ENCODE measurements at places on chromosomes 16 and 17. TPM values are rescaled to one million over a fixed set of nuclear protein-coding genes. Genes with fewer than 3 reads are reported as not detected.

MFAP4 gene
- 37.7 TPM for total RNA-seq

NAA38 gene
- 49.7 TPM for total RNA-seq

KRTAP9-8 gene
- not detected for total RNA-seq

ASPSCR1 gene
- 51.7 TPM for total RNA-seq

ABCA8 gene
- not detected for total RNA-seq

CDH16 gene
- not detected for total RNA-seq

ELOB gene
- total RNA-seq = 183 TPM

ASB16 gene
- not detected for total RNA-seq

EPN2 gene
- 45.2 TPM for total RNA-seq

DNA sequence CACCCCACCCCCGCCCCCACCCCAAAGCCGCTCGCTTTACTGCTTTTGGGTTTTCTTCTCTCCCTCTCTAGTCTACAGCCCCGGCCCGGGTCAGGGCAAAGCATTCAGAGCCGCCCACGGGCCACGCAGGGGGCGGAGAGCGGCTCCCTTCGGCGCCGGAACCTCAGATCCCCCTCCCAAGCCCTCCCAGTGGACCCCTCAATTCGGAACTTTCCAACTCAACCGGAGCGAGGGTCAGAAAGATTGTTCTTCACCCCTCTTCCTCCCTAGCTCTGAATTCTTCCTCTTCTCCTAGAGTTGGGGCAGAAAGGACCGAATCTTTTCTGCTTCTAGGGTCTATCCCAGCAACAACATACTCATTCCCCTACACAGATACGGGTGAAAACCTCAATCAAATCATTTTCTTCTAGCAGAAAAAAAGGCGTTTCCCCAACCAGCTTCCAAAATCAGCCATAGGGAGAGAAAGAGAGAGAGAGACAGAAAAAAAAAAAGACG, 1.0 kb downstream of the HOXB2 start:
- H3K27ac ChIP-seq = peak overlapping the region; percentile 82
- H3K4me1 ChIP-seq = peaks cover 12% of the 10 kb centered on the region
- DNase-seq = no peak
- H3K4me3 ChIP-seq = peak overlapping the region; percentile 93
- no peaks in the 10 kb centered on the region for H3K36me3 ChIP-seq

- peaks cover 2% of the 10 kb centered on the region for H3K27me3 ChIP-seq
- H3K4me1 ChIP-seq = peaks cover 6% of the 10 kb centered on the region
- no peak overlapping the region for H3K4me3 ChIP-seq
- no peak overlapping the region for H3K27ac ChIP-seq
- peaks cover 4% of the 10 kb centered on the region for H3K36me3 ChIP-seq
These were observed 2.4 kb downstream of the OSGIN1 start for GRCh38 chr16:83955218-83956130.

- H3K27me3 ChIP-seq = peaks cover 10% of the 10 kb centered on the region
- DNase-seq = no peak
These were observed 111.8 kb downstream of the NTN1 start for GRCh38 chr17:9132944-9133610.

- no peaks in the 10 kb centered on the region for H3K36me3 ChIP-seq
- peak overlapping the region; percentile 70 for H3K27ac ChIP-seq
- H3K4me3 ChIP-seq = peak overlapping the region; percentile 37
- H3K4me1 ChIP-seq = peaks cover 35% of the 10 kb centered on the region
- H3K27me3 ChIP-seq = peaks cover 8% of the 10 kb centered on the region
These were observed 38.9 kb downstream of the MRPS23 start for GRCh38 chr17:57810721-57811637.

- H3K36me3 ChIP-seq = no peaks in the 10 kb centered on the region
- peaks cover 2% of the 10 kb centered on the region for H3K27me3 ChIP-seq
- no peak for DNase-seq
- no peak overlapping the region for H3K4me3 ChIP-seq
These were observed 55.9 kb downstream of the MFSD11 start for GRCh38 chr17:76793775-76794174.

GRCh38 chr17:16027708-16028584, 28.3 kb downstream of the TTC19 start:
- no peak overlapping the region for H3K27ac ChIP-seq
- H3K27me3 ChIP-seq = no peaks in the 10 kb centered on the region
- H3K4me1 ChIP-seq = no peaks in the 10 kb centered on the region
- H3K36me3 ChIP-seq = peaks cover 5% of the 10 kb centered on the region
- no peak overlapping the region for H3K4me3 ChIP-seq
- DNase-seq = no peak

DNA sequence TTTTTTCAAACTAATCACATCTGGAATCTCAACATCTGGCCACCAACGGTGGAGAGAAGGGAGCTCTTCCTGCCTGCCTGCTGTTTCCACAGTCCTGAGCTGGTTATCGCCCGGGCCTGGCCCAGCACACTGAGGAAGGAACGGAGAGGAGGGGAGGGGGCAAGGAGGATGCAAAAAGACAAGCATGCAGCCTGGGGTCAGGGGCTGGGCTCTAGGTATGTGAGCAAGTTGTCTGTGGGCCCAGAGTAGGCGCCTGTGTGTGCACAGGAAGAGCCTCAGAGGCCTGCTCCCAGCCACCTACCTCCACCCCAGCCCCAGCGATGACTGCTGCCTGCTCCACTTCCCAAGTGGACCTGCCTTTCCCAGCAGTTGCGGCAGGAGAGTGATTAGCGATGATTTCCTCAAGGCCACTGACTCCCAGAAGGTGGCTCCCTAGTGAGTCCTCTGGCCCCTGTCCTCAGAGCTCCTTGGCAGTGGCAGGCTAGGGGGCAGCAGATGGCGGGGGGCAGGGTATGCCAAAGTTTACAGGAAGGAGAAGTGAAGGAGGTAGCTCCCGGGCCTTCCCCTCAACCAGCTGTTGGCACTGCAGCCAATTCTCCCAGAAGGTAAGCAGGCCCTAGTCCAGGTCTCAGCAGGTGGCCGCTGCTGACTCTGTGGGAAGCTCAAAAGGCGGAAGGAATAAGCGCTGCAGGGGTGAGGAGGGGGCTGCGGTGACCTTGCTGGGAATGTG, 27.0 kb upstream of the RASD1 start:
- peak; percentile 14 for DNase-seq
- H3K27me3 ChIP-seq = peaks cover 1% of the 10 kb centered on the region
- peaks cover 25% of the 10 kb centered on the region for H3K4me1 ChIP-seq
- H3K36me3 ChIP-seq = no peaks in the 10 kb centered on the region
- H3K27ac ChIP-seq = no peak overlapping the region

DNA sequence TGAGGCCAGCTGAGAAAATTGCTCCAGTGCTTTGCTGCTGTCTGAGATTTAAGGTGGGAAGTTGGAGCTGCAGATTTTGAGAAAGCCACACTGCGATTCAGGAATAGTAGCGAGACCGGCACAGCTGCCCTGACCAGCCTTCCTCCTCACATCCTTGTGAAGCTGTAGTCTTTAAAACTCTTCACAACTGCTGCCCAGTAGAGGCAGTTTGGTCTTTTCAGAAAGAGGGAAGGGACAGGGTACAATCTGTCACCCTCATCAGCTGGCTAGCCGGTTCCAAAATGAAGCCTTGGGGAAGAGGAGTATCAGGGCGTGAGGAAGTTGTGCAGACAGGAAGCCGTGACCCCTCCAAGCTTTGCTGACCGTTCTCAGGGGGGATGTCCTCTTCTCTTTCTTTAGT, 195.3 kb downstream of the MSI2 start:
- no peak overlapping the region for H3K4me3 ChIP-seq
- H3K27me3 ChIP-seq = peaks cover 12% of the 10 kb centered on the region
- no peak overlapping the region for H3K27ac ChIP-seq
- H3K36me3 ChIP-seq = peaks cover 4% of the 10 kb centered on the region
- peaks cover 16% of the 10 kb centered on the region for H3K4me1 ChIP-seq

DNA sequence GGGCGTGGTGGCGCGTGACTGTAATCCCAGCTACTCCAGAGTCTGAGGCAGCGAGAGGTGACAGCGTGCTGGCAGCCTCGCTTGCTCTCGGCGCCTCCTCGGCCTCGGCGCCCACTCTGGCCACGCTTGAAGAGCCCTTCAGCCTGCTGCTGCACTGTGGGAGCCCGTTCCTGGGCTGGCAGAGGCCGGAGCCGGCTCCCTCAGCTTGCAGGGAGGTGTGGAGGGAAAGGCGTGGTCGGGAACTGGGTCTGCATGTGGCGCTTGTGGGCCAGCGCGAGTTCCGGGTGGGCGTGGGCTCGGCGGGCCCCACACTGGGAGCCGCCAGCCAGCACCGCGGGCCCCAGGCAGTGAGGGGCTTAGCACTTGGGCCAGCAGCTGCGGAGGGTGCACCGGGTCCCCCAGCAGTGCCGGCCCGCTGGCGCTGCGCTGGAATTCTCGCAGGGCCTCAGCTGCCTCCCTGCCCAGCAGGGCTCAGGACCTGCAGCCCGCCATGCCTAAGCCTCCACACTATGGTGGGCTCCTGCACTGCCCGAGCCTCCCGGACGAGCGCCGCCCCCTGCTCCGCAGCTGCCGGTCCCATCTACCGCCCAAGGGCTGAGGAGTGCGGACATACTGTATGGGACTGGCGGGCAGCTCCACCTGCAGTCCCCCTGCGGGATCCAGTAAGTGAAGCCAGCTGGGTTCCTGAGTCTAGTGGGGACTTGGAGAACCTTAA, 1093.3 kb upstream of the CDH8 start:
- H3K27ac ChIP-seq = no peak overlapping the region
- no peaks in the 10 kb centered on the region for H3K36me3 ChIP-seq
- DNase-seq = no peak

GRCh38 chr16:83958137-83958845, 5.3 kb downstream of the OSGIN1 start:
- peaks cover 6% of the 10 kb centered on the region for H3K4me1 ChIP-seq
- no peaks in the 10 kb centered on the region for H3K36me3 ChIP-seq
- DNase-seq = no peak
- H3K4me3 ChIP-seq = no peak overlapping the region
- peaks cover 2% of the 10 kb centered on the region for H3K27me3 ChIP-seq

GRCh38 chr16:54009464-54010176, 277.0 kb downstream of the IRX3 start:
- peaks cover 12% of the 10 kb centered on the region for H3K36me3 ChIP-seq
- H3K4me1 ChIP-seq = no peaks in the 10 kb centered on the region
- no peak overlapping the region for H3K4me3 ChIP-seq
- no peak for DNase-seq
- H3K27ac ChIP-seq = no peak overlapping the region

DNA sequence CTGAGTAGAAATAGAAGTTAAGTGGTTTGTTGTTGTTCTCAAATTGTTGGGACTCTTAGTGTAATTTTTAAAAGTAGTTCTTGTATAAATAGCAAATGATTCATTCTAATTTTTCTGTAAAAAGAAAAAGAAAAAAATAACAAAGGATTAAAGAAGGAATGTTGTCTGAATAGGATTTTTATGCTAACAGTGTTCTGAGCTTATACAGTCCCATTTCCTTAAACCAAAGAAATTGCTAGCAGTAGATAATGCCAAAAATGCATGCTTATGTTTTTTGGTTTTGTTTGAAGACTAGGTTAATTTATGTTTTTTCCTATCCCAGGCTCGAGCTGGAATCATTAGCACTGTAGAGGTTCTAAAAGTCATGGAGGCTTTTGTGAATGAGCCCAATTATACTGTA, 44.7 kb upstream of the KPNB1 start:
- no peak overlapping the region for H3K4me3 ChIP-seq
- H3K27ac ChIP-seq = peak overlapping the region; percentile 56
- H3K36me3 ChIP-seq = no peaks in the 10 kb centered on the region
- H3K4me1 ChIP-seq = peaks cover 13% of the 10 kb centered on the region
- no peak for DNase-seq
- no peaks in the 10 kb centered on the region for H3K27me3 ChIP-seq

GRCh38 chr16:57051696-57052228, 40.6 kb upstream of the CPNE2 start:
- H3K27ac ChIP-seq = no peak overlapping the region
- no peaks in the 10 kb centered on the region for H3K4me1 ChIP-seq
- H3K4me3 ChIP-seq = no peak overlapping the region

DNA sequence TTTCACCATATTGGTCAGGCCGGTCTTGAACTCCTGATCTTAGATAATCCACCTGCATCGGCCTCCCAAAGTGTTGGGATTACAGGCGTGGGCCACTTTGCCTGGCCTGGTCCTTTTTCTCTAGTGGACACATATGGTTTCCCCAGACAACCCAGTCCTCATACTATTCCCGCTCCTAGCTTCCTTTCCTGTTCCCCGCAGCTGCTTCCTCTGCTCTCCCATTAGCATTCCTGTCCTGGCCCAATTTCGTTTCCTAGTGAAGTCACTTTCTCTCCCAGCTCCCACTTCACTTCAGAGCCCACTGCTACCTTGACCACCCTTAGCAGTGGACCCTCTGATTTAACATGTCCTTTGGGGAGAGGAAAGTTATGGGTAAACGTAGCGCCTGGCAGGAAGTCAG, 11.3 kb downstream of the KATNIP start:
- H3K36me3 ChIP-seq = no peaks in the 10 kb centered on the region
- H3K4me3 ChIP-seq = no peak overlapping the region
- peaks cover 5% of the 10 kb centered on the region for H3K4me1 ChIP-seq
- H3K27ac ChIP-seq = no peak overlapping the region

DNA sequence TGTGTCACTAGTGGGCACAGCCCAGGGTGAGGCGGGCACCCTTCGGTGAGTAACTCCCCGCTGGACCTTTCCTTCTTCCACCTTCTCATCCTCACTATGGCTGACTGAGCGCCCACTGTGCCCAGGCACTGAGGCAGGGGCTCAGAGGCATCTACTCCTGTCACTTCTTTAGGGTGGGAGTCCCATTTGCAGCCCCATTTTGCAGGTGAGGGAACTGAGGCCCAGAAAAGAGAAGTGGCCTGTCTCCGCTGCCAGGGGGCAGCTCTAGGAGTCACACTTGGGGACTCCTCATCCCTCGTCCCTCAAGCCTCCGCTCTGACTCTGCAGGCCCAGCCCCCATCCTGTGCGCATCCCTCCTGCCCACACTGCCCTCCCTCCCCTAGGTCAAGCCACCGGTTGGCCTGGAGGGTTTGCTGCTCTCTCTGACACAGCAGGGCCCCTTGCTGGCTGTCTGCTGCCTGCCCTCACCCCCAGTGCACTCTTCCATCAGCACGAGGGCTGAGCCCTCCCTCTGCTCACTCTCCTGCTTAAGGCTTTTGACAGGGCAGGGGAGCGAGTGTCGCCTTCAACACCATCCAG, 62.4 kb downstream of the CNGB1 start:
- H3K4me3 ChIP-seq = no peak overlapping the region
- no peaks in the 10 kb centered on the region for H3K36me3 ChIP-seq
- DNase-seq = no peak
- no peak overlapping the region for H3K27ac ChIP-seq
- peaks cover 4% of the 10 kb centered on the region for H3K27me3 ChIP-seq

DNA sequence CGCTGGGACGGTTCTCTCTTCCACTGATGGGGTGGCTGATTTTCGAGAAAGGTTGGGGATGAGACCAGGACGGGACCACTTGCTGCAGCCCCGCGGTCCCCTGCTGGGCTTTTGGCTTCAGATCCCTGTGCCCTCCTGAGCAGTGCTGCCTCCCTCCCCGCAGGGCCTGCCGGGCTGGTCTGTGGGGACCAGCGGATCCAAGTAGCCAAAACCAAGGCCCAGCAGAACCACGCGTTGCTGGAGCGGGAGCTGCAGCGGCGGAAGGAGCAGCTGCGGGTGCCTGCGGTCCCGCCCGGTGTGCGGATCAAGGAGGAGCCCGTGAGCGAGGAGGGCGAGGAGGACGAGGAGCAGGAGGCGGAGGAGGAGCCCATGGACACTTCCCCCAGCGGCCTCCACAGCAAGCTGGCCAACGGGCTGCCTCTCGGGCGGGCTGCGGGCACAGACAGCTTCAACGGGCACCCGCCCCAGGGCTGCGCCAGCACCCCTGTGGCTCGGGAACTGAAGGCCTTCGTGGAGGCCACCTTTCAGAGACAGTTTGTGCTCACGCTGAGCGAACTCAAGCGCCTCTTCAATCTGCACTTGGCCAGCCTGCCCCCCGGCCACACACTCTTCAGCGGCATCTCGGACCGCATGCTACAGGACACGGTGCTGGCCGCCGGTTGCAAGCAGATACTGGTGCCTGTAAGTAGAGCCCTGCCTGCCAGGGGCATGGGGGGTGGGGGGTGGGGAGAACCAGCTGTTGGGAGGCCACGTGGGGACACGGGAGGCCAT, 28.6 kb downstream of the POLR3E start:
- peaks cover 4% of the 10 kb centered on the region for H3K27me3 ChIP-seq
- no peaks in the 10 kb centered on the region for H3K36me3 ChIP-seq
- H3K27ac ChIP-seq = no peak overlapping the region
- DNase-seq = no peak

Data from glutamatergic neuron (in vitro differentiated cells).